Stimulated activated CD8-positive, alpha-beta memory T cell treated with anti-CD3 and anti-CD28 coated beads, Interleukin-7, amount 100 ng/mL, for 1 hour (primary cell): ENCODE measurements at places on chromosomes 1 and 21.

GRCh38 chr21:32256873-32257620, 21.8 kb downstream of the MIS18A start:
- DNase-seq: no peak

GRCh38 chr1:14897080-14897449, 256.5 kb upstream of the TMEM51 start:
- no peak for DNase-seq

DNA sequence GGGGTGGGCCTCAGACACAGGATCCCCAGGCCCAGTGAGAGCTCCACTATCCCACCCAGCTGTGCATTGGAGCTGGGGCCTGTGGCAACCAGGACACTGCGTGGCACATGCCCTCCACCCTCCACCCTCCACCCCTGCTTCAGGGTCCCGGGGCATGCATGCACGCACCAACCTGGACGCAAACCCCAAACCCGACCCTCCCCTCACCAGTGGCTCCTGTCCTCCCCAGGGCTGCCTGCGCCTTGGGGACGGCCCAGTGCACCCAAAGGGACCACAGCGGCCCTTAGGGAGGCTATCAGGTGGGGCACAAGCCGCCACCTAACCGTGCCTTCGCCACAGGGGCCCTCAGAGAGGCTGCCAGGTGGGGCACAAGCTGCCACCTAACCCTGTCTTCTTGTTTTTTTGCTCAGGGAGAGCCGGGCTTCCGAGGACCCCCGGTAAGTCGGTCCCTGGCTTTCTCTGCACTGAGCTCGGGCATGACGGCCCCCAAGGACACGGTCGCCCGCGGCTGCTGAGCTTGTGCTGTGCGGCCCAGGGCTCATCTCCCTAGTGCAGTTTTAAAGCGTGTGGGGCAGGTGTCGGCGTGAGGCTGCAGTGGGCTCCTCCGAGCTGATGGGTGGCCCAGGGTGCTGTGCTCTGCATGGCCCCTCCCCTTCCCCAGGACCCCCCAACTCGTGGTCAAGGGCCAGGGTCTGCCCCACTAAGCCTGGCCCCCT, 47.9 kb downstream of the SLC19A1 start:
- no peak for DNase-seq

GRCh38 chr1:52899445-52899894, 22.1 kb downstream of the ECHDC2 start:
- DNase-seq: no peak

DNA sequence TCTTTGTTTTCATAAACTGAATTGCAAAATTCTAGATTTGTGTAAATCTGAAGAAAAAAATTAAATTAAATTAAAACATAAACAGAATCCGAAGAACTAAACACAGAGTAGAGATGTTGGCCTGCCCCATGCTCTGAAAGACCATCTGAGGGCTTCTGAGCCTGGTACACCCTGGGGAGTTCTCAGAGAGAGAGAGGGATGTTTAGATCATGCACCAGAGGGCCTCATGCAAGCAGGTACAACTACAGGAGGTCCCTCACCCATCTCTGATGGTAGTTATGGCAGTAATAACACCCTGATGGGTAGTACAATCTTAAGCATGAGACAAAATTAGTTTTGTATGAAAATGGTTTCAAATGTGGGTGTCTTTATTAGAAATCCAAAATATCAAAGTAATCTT, 127.7 kb downstream of the TGFB2 start:
- DNase-seq: no peak

DNA sequence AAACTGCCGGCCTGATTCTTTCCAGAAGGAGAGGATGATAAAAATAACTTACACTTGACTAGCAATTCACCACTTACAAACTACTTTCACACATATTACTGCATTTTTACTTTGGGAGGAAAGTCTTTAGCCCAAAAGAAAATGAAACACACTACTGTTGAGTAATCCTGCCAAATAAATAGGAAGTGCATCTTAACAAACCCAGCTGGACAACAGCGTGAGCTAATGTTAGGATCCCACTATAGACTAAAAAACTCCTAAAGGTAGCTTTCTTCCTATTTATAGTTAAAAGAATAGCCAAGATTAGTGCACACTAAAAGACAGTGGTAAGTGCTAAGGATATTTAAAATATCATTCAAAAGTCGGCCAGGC, 83.8 kb downstream of the HSF2BP start:
- DNase-seq: no peak

DNA sequence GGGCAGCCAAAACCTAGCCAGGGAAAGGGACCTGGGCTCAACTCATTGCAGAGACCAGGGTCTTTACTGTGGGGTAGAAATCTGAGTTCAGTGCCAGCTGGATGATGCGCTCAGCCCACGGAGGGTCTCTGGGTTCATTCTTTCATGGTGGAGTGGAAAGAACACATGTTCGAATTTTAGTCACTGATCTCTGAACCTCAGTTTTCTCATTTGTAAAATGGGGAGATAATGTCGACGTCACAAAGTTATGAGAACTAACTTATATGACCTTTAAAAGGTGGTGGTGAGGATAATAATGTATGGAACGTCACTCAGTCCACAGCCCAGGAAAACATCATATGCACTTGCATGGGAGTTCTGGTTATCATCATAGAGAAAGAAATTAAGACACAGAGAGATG, 1.2 kb upstream of the TAL1 start:
- DNase-seq: no peak

- DNase-seq: no peak
Measured at GRCh38 chr1:66552829-66553228, 18.9 kb downstream of the SGIP1 start.

DNA sequence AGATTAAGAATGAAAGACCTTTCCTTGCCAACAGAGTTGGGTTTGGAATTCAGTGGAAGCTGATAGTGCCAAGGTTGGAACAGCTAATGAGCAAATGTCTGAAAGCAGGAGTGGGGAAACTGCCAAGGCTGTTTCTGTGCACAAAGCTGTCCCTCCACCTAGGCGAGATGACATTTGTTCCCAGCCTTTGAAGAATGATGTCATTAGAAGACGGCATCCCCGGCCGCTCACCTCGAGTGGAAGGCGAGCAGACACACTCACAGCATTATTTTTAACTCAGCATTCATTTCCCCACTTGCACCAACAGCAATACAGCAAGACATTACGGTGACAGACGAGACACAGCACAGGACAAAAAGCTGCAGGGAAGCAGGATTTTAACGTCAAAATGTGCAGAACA, 463.9 kb downstream of the PCP4 start:
- no peak for DNase-seq

- DNase-seq: no peak
Measured at GRCh38 chr1:90526954-90527353, 190.1 kb downstream of the BARHL2 start.

DNA sequence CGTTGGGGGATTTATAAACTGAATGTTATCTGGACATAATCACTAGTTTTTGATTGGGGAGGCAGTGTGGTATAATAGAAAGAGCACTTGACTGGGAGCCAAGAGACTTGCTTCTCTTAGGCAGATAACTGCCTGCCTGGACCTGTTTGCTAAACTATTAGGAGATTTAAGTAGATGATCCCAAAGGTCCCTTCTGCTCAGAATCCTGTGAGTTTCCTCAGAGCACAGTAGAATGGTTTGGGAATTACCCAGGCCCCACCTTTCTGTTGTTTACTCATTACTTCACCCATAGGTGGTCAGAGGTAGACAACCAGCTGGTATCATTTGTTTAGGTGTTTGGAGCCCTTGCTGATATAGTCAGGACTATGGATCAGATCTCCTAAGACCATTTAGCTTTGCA, 10.3 kb upstream of the PODN start:
- DNase-seq: no peak

GRCh38 chr1:18901952-18902522, 318 bp downstream of the ALDH4A1 start:
- no peak for DNase-seq

GRCh38 chr1:67338642-67339041, 31.0 kb downstream of the IL12RB2 start:
- DNase-seq: no peak

GRCh38 chr1:60636946-60637345, 445.4 kb upstream of the NFIA start:
- DNase-seq: no peak

- no peak for DNase-seq
Measured at GRCh38 chr1:57440096-57440495, 16.2 kb upstream of the DAB1 start.

- no peak for DNase-seq
Measured at GRCh38 chr1:94934551-94934950, 7.6 kb upstream of the CNN3 start.

DNA sequence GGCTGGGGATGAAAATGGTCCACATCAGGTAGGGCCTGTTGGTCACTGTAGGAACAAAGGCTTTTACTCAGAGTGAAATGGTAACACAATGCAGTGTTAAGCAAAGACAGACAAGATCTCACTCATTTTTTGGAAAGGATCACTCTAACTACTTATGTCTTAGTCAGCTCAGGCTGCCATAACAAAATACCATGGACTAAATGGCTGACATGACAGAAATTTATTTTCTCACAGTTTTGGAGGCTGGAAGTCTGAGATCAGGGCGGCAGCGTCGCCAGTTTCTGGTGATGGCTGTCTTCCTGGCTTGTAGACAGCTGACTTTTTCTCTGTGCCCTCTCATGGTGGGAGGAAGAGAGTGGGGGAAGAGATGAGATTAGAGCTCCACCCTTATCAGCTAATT, 10.2 kb upstream of the MAGI3 start:
- no peak for DNase-seq

DNA sequence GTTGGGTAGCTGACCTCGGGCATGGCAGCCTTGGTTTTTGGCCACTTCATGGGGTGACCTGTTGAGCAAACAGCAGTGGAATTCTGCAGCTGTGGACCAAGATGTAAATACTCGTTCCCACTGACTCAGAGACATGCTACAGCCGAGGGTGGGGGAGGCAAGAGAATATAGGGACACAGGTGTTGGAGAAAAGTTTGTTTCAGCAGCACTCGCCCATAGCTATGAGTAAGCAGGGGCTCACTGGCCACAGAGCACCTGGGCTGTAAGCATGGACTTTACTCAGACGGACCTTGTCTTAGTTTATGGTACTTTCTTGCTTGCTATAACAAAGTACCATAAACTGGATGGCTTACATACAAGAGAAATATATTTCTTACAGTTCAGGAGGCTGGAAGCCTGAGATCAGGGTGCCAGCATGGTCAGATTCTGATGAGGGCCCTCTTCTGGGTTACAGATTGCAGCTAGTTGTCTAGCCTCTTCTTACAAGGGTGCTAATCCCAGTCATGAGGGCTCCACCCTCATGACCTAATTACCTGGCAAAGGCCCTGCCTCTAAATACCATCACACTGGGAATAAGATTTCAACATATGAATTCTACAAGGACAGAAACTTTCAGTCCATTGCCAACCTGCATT, 437.2 kb upstream of the DAB1 start:
- no peak for DNase-seq

GRCh38 chr1:80218112-80218511, 1211.6 kb upstream of the ADGRL4 start:
- DNase-seq: no peak

DNA sequence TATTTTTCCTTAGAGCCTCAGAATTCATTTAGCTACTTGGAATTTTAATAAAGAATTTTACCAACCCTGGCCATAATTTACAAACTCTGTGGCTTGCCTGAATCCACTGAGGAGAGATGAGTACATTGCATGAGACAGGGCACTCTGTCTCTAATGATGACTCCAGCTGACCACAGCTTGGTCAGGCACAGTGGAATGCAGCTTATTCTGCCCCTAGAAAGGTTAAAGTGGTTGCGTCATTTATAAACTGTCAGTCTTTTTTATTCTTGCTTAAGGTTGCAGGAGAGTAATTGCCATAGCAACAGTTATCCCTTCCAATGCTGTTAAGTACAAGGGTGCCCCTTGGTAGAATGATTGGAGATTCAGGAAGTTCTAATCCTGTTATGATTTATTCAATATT, 28.3 kb downstream of the PDE4B start:
- no peak for DNase-seq

DNA sequence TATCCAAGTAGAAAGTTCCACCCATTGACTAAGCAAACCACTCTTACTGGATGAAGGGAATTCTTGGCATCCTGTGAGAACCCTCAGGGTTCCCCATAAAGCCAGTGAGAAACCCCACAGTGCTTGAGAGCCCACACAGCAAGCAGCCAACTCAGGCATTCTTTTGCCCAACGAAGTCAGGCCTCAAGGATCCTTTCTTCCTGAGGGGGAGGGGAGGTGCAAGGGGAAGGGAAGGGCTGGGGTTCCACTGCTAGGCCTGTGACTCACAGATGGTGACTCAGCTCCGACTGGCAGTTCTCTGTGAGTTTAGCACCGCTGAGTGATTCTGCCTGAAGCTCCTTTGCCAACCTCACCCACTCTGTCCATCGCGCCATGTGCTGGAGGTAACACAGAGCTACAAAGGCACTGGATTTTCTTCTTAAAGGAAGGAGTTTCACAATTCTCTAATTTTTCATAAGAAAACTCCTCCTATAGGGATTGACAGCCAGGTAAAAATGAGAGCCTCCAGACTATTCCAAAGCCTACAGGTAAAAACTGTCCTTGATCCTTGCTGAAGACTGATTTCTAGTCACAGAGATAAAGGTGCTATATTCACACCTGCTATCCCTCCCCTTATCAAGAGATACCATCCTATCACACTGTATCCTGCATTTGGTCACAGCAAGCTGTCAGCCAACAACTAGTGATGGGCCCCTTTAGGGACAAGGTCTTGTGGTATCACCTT, 4.8 kb downstream of the ENO1 start:
- DNase-seq: peak; percentile 41

DNA sequence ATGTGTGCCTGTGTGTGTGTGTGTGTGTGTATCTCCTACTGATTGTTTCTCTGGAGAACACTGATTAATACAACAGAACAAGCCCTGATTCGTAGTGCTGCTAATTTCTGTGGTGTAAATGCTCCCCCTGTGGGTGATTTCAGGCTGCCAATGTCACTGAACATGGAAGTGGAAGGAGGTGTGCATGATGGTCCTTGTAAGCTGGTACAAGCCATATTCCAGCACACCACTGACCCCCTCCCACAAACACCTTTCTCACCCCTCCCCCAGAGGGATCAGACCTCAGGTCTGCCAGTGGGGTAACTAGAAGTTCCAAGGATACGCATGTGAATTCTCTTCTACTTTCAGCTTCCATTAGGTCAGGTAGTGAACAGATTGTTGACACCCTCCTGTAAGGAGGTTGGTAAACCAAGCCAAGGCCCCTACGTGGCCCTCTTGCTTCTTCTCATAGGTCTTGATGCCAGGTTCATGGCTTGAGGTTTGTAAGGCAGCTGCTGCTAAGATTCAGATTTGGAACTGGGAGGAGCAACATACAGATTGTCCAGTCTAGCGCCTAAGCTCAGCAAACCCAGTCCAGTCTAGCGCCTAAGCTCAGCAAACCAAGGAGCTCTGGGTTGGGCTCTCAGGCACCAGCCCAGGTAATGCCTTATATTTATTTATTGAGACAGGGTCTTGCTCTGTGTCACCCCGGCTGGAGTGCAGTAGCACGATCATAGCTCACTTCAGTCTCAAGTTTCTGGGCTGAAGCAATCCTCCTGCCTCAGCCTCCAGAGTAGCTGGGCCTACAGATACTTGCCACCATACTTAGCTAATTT, 38.7 kb downstream of the DHCR24 start:
- DNase-seq: no peak
